ENCODE measurements at places on chromosomes 4 and X. TPM values are rescaled to one million over a fixed set of nuclear protein-coding genes. Genes with fewer than 3 reads are reported as not detected.

- no peak for DNase-seq
Measured at GRCh38 chrX:91122151-91122694, 312.4 kb upstream of the PABPC5 start.

- no peak for DNase-seq
Measured at GRCh38 chrX:6210230-6210629, 18.4 kb downstream of the NLGN4X start.

- DNase-seq, result no peak
Measured at GRCh38 chr4:186227221-186227620, at the start of gene KLKB1. Gene KLKB1 (plus strand): TSS chr4:186227507. CDS start chr4:186228196, 689 bp downstream.

DNA sequence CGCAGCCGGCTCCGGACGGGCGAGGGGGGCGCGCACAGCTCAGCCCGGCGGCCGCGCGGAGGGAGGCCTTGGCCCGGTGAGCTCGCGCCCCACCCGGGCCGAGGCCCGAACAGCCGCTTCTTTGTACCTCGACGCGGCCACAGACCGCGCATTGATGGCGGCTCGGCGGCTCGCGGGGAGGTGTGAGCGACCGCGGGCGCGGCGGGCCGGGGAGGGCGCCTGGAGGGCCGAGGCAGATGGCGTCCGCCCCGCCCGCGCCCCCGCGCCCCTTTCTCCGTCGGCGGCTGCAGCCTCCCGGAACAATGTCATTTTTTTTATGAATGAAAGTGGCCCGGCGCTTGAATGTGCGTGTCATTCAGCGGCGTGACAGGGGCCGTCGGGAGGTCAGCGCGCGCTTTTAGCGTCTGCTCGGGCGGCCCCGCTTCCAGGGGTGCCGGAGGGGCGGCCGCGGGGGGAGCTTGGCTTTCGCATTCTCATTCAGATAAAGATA is 1.8 kb downstream of the FGFR3 start:
- no peak for DNase-seq

Gene PABPC5
- 3.8 TPM for total RNA-seq

DNA sequence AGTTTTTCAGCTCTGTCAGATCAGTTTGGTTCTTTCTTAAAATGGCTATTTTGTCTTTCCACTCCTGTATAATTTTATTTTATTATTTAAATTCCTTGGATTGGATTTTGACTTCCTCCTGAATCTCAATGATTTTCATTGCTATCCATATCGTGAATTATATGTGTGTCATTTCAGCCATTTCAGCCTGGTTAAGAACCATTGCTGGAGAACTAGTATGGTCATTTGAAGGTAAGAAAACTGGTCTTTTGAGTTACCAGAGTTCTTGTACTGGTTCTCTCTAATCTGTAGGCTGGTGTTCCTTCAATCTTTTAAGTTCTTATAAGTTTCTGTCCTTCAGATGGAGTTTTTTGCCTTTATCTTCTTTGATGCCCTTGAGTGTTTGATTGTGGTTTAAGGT is 815.5 kb downstream of the KLHL13 start:
- no peak for DNase-seq

Gene SLC4A4
- total RNA-seq, result 6.2 TPM

- DNase-seq, result no peak
Measured at GRCh38 chr4:101708293-101709039, 82.1 kb upstream of the BANK1 start.

DNA sequence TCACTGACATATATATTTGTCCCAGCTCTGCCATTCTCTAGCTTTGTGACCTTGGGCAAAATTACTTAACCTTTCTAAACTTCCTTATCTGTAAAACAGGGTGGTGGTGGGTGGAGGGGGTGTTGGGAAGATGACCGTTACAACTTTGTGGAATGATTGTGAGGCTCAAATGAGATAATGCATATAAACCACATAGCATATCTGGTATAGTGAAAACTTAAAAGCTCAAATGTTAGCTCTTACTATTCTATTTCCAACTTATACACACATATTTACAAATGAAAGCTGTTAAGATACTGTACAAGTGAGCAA is 52.9 kb upstream of the HPRT1 start:
- DNase-seq, result no peak

Data from aorta (tissue), 5 donors.